GM12878 (cell line): ENCODE measurements at places on chromosomes 5 and 9. TPM values are rescaled to one million over a fixed set of nuclear protein-coding genes. Genes with fewer than 3 reads are reported as not detected.

HK3 gene
- 0.13 and 0.64 TPM in 2 replicates for total RNA-seq

DNA sequence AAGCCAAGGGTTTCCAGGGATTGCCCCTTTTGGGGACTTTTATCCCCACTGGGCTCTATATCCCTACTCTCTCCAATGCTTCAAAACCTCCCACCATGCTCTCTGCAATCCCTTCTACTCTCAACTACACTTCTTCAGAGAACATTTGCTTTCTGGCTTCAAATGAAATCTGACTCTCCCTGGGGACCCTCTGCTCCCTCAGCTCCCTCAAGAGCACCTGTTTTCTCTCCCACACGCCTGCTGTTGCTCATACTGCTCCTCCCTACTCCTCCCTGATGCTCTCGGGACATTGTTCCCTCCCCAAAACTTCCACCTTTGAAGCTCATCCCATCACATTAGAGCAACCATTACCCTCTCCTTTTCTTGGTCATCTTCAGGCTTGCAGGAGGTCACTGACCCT is 344.9 kb downstream of the CDK5RAP2 start:
- no peaks in the 10 kb centered on the region for H3K36me3 ChIP-seq
- H3K27me3 ChIP-seq, result no peaks in the 10 kb centered on the region
- no peaks in the 10 kb centered on the region for H3K4me1 ChIP-seq
- DNase-seq, result no peak
- no peak overlapping the region for H3K4me3 ChIP-seq
- no peak overlapping the region for H3K27ac ChIP-seq

GRCh38 chr9:127572961-127573721 is 38.9 kb upstream of the STXBP1 start:
- H3K27ac ChIP-seq, result no peak overlapping the region
- peaks cover 12% of the 10 kb centered on the region for H3K4me1 ChIP-seq
- no peaks in the 10 kb centered on the region for H3K36me3 ChIP-seq
- no peak overlapping the region for H3K4me3 ChIP-seq
- no peak for DNase-seq
- H3K27me3 ChIP-seq, result peaks cover 3% of the 10 kb centered on the region; the same call in 1 of the 2 replicates

GRCh38 chr5:139571966-139572365 is 10.8 kb downstream of the UBE2D2 start:
- no peaks in the 10 kb centered on the region for H3K36me3 ChIP-seq
- peaks cover 25% of the 10 kb centered on the region for H3K4me1 ChIP-seq
- DNase-seq, result no peak
- no peak overlapping the region for H3K27ac ChIP-seq
- H3K27me3 ChIP-seq, result no peaks in the 10 kb centered on the region
- H3K4me3 ChIP-seq, result no peak overlapping the region

- no peak overlapping the region for H3K27ac ChIP-seq
- H3K4me3 ChIP-seq, result no peak overlapping the region
- no peak for DNase-seq
- H3K36me3 ChIP-seq, result no peaks in the 10 kb centered on the region
- no peaks in the 10 kb centered on the region for H3K27me3 ChIP-seq
Measured at GRCh38 chr9:27482709-27483108, 41.4 kb upstream of the IFNK start.
